ENCODE measurements at places on chromosomes 12 and 14.
A peak's percentile ranks its signal among the peaks of the same experiment; 100 is the strongest.

GRCh38 chr14:56276108-56276507, 157.9 kb downstream of the PELI2 start:
- H3K27me3 ChIP-seq: no peaks in the 10 kb centered on the region
- DNase-seq: no peak
- no peaks in the 10 kb centered on the region for H3K4me1 ChIP-seq
- peaks cover 3% of the 10 kb centered on the region for H3K36me3 ChIP-seq

DNA sequence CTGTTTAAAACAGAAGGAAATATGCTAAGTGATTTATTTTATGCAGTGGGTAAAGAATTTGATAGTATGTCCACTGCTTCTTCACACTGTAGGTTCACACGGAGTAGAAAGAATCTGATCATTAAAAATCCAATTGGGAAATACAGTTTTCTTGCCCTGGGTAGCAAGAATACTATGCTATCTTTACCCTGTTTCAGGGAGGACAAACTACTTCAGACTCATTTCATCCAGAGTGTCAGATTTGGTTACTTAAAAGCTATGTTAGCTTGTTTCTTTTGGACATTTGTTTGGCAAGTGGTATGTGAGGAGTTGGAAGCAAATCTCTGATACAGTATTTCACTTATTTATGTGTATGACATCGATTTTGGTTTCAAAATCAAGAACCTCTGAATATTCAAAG, 4.3 kb downstream of the FRS2 start:
- no peaks in the 10 kb centered on the region for H3K36me3 ChIP-seq
- peaks cover 60% of the 10 kb centered on the region for H3K4me1 ChIP-seq

GRCh38 chr12:82069931-82070514, 288.2 kb downstream of the CCDC59 start:
- no peaks in the 10 kb centered on the region for H3K4me1 ChIP-seq
- H3K27ac ChIP-seq: no peak overlapping the region
- no peak overlapping the region for H3K4me3 ChIP-seq
- H3K36me3 ChIP-seq: no peaks in the 10 kb centered on the region
- no peak for DNase-seq
- no peaks in the 10 kb centered on the region for H3K27me3 ChIP-seq

GRCh38 chr14:77200406-77200985, 18.9 kb downstream of the TMEM63C start:
- no peak for DNase-seq
- no peaks in the 10 kb centered on the region for H3K4me1 ChIP-seq
- H3K27ac ChIP-seq: no peak overlapping the region
- H3K36me3 ChIP-seq: no peaks in the 10 kb centered on the region
- H3K4me3 ChIP-seq: no peak overlapping the region
- H3K27me3 ChIP-seq: peaks cover 41% of the 10 kb centered on the region

- H3K36me3 ChIP-seq: peaks cover 45% of the 10 kb centered on the region
- peak overlapping the region; percentile 42 for H3K27ac ChIP-seq
- no peak for DNase-seq
- peaks cover 24% of the 10 kb centered on the region for H3K4me1 ChIP-seq
- no peak overlapping the region for H3K4me3 ChIP-seq
Observed at GRCh38 chr12:93407054-93407962, 29.6 kb downstream of the NUDT4 start.

DNA sequence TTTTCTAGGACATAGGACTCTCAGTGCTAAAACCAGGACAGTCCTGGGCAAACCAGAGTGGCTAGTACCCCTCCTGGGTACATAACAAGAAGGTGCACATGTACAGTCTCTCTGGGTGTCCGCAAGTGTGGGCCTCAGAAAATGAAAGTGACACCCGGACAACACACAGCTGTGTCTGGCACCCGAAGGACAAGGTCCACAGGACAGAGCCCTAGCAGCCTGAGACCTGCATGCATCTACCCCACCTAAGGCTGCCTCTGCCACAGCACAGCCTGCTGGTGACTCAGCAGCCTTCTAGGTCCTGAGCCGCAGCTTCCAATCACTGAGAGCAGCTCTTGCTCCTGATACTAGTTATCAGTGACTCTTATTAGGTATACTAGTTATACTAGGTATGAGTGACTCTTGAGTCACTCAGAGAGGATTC, 784.1 kb upstream of the TBX3 start:
- no peaks in the 10 kb centered on the region for H3K4me1 ChIP-seq
- no peak overlapping the region for H3K4me3 ChIP-seq
- peaks cover 3% of the 10 kb centered on the region for H3K27me3 ChIP-seq
- H3K27ac ChIP-seq: peak overlapping the region; percentile 37
- DNase-seq: no peak

GRCh38 chr14:102917469-102918211, 4.8 kb upstream of the AMN start:
- H3K27me3 ChIP-seq: no peaks in the 10 kb centered on the region
- no peaks in the 10 kb centered on the region for H3K36me3 ChIP-seq
- no peak for DNase-seq
- no peak overlapping the region for H3K4me3 ChIP-seq

DNA sequence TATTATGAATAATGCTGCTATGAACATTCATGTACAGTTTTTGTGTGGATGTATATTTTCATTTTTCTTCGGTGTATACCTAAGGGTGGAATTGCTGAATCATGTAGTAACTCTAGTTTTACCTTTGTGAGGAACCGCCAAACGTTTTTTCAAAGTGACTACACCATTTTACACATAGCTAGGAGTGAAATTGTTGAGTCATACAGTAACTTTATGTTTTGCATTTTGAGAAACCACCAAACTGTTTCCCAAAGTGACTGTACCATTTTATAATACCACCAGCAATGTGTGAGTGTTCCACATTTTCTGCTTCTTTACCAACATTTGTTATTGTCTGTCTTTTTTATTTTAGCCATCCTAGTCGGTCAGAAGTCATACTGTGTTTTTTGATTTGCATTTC, 3.1 kb upstream of the TPH2 start:
- no peak for DNase-seq
- no peaks in the 10 kb centered on the region for H3K4me1 ChIP-seq
- H3K4me3 ChIP-seq: no peak overlapping the region
- no peak overlapping the region for H3K27ac ChIP-seq
- H3K27me3 ChIP-seq: peaks cover 16% of the 10 kb centered on the region

- no peak for DNase-seq
- no peaks in the 10 kb centered on the region for H3K27me3 ChIP-seq
- H3K36me3 ChIP-seq: no peaks in the 10 kb centered on the region
- peaks cover 36% of the 10 kb centered on the region for H3K4me1 ChIP-seq
- H3K4me3 ChIP-seq: no peak overlapping the region
Observed at GRCh38 chr12:89247541-89247942, 104.8 kb downstream of the DUSP6 start.

GRCh38 chr12:28489246-28489645, 299.0 kb downstream of the CCDC91 start:
- H3K27ac ChIP-seq: no peak overlapping the region
- H3K27me3 ChIP-seq: no peaks in the 10 kb centered on the region
- DNase-seq: no peak

DNA sequence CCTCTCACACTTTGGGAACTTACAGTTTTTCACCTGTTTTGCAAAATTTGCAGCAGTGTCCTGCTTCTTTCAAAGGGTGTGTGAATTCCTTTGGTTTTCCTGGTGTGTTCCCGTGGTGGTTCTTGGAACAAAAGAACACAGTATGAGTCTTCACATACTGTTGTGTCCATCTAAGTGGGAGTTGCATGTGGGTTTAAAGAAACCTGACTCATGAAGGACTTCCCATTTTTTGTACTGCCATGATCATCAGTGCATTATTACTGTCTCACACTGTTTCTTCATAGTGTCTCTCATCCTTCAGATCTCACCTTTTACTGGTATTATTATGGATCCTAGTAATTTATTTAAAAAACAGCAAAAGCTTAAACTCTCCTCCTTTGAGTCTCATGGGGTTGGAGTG, 3.8 kb upstream of the GZMH start:
- H3K4me1 ChIP-seq: no peaks in the 10 kb centered on the region
- no peak for DNase-seq
- H3K27ac ChIP-seq: no peak overlapping the region
- H3K27me3 ChIP-seq: no peaks in the 10 kb centered on the region
- no peaks in the 10 kb centered on the region for H3K36me3 ChIP-seq

- H3K36me3 ChIP-seq: peaks cover 19% of the 10 kb centered on the region
- H3K27ac ChIP-seq: no peak overlapping the region
- H3K4me3 ChIP-seq: no peak overlapping the region
Observed at GRCh38 chr14:89187501-89187900, 229.5 kb downstream of the FOXN3 start.

- H3K27me3 ChIP-seq: peaks cover 13% of the 10 kb centered on the region
- no peaks in the 10 kb centered on the region for H3K4me1 ChIP-seq
- no peaks in the 10 kb centered on the region for H3K36me3 ChIP-seq
- H3K4me3 ChIP-seq: no peak overlapping the region
Observed at GRCh38 chr14:95577067-95577800, 42.4 kb downstream of the GLRX5 start.

DNA sequence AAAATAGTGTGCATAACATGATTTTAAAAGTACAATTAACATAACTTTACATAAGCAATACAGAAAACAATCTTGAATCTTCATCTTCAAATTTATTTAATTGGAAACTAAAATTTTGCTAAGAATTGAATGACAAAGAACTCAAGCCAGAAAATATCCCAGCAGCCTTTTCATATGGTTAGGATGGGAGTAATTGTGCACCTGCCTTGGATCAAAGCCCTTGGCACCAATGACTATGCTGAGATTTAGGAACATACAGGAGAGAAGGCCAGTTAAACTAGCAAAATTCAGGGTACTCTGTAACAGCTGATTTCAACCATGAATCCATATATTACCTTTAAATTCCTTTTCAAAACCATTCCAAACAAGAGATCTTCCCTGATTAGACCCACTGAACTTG, 5.8 kb downstream of the KERA start:
- H3K36me3 ChIP-seq: no peaks in the 10 kb centered on the region
- no peak for DNase-seq
- no peaks in the 10 kb centered on the region for H3K27me3 ChIP-seq
- H3K4me3 ChIP-seq: no peak overlapping the region
- no peak overlapping the region for H3K27ac ChIP-seq

GRCh38 chr12:111687255-111687654, 1.4 kb downstream of the ACAD10 start:
- DNase-seq: no peak
- H3K27ac ChIP-seq: peak overlapping the region; percentile 33
- H3K4me3 ChIP-seq: peak overlapping the region; percentile 99
- H3K27me3 ChIP-seq: no peaks in the 10 kb centered on the region
- H3K36me3 ChIP-seq: peaks cover 7% of the 10 kb centered on the region
- H3K4me1 ChIP-seq: peaks cover 18% of the 10 kb centered on the region

GRCh38 chr14:64935508-64935907, 7.0 kb downstream of the GPX2 start:
- no peak for DNase-seq
- no peaks in the 10 kb centered on the region for H3K27me3 ChIP-seq
- H3K36me3 ChIP-seq: peaks cover 33% of the 10 kb centered on the region
- H3K4me1 ChIP-seq: peaks cover 39% of the 10 kb centered on the region
- H3K27ac ChIP-seq: no peak overlapping the region
- H3K4me3 ChIP-seq: no peak overlapping the region

- no peak for DNase-seq
- H3K36me3 ChIP-seq: peaks cover 5% of the 10 kb centered on the region
- H3K27ac ChIP-seq: no peak overlapping the region
- H3K27me3 ChIP-seq: no peaks in the 10 kb centered on the region
- no peak overlapping the region for H3K4me3 ChIP-seq
- H3K4me1 ChIP-seq: peaks cover 69% of the 10 kb centered on the region
Observed at GRCh38 chr14:61148742-61149350, 132.3 kb downstream of the TMEM30B start.

- peak; percentile 96 for DNase-seq
- peaks cover 47% of the 10 kb centered on the region for H3K36me3 ChIP-seq
- peaks cover 36% of the 10 kb centered on the region for H3K27me3 ChIP-seq
- peak within 1 kb of the TSS; percentile 99 for H3K27ac ChIP-seq
- H3K4me1 ChIP-seq: peaks cover 28% of the 10 kb centered on the region
Observed at GRCh38 chr14:68792979-68793733, at the start of gene ZFP36L1. Gene ZFP36L1 (minus strand): TSS chr14:68793067. CDS start chr14:68792938, 129 bp downstream.

DNA sequence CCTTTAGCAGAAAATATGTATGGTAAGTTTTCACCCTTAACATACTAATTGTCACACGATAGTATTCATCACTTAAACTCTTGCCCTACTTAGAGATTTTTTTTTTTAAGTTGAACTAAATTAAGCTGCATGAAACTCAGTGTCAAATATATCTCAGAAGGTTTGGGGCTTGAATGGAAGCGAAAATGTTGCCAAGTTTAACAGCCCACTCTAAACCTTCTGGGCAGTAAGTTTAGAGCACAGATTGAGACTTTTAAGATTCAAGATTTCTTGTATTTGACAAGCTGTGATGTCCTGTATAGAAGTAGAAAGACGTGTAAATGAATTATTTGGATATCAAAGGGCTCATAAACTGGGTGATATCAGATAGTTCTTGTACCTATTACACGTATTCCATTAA, 287.3 kb upstream of the FLRT2 start:
- H3K4me3 ChIP-seq: no peak overlapping the region
- H3K27ac ChIP-seq: no peak overlapping the region
- no peak for DNase-seq

DNA sequence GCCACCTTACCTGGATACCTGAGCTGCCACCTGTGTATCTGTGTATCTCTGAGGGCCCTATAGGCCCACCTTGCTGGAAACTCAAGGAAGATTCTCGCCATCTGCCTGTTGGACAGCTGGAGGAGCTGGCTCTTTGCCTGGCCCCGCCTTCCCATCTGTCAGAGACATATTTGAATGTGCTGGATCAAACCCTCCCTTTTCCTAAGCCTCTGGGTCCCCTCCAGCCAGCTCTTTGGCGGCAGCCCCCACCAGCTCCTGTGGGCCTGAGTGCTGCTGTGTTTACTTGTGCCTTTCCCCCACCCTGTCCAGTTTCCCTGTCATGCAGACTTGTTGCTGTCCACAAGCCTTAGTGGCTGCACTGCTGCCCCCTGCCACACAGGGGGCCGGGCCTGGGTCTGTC, 55.9 kb upstream of the SRSF5 start:
- peak overlapping the region; percentile 28 for H3K4me3 ChIP-seq
- peak overlapping the region; percentile 42 for H3K27ac ChIP-seq
- peaks cover 59% of the 10 kb centered on the region for H3K4me1 ChIP-seq
- no peak for DNase-seq
- H3K27me3 ChIP-seq: no peaks in the 10 kb centered on the region
- peaks cover 15% of the 10 kb centered on the region for H3K36me3 ChIP-seq

GRCh38 chr14:25488961-25489360, 439.0 kb upstream of the STXBP6 start:
- H3K4me1 ChIP-seq: no peaks in the 10 kb centered on the region
- no peak overlapping the region for H3K4me3 ChIP-seq
- no peaks in the 10 kb centered on the region for H3K36me3 ChIP-seq
- no peak overlapping the region for H3K27ac ChIP-seq
- DNase-seq: no peak
